ENCODE measurements at places on chromosomes 11 and 22.

DNA sequence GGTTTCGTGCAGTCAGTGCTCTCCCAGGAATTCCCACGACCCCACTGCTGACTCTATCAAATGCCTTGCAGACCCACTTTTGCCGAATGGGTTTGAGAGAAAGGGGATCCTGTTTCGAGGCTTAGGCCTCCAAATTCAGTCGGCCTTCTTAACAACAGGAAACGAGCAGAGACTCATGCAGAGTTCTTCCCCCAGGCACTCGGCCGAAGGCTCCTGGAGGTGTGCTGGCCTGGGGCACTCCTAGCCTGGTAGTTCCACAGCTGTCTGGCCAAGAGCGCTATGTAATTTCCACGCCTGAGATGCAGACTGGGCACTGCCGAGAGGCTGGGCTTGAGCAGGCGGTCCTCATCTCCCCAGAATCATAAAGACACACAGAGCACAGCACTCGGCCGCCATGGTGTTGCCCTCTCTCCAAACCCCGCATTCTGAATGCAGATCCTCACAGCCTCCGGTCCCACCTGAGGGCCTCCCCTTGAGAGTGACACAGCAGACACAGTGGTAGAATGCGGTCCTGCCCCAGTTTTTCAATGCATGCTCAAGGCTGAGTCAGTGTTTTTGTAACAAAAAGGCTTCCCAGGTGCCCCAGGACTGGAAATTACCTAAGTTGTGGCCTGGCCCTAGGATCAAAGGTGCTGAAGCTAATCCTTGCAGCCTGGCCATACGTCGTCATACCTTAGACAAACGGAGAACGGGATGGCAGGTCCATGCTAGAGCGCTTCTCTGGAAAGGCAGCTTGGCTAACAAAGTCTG, 30.2 kb upstream of the BID start:
- DNase-seq: no peak

DNA sequence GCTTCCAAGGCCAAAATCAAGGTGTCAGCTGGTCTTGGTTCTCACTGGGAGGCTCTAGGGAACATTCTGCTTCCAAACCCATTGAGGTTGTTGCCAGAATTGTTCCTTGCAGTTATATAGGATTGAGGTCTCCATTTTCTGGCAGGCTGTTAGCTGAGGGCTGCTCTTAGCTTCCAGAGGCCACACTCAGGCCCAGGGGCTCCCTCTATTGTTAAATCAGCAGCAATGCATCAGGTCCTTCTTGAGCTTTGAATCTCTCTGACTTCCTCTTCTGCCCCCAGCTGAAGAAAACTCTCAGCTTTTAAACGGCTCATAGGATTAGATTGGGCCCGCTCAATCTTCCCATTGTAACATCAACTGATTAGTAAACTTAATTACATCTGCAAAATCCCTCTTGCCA, 39.3 kb upstream of the BSX start:
- DNase-seq: no peak

- no peak for DNase-seq
Measured at GRCh38 chr11:90448256-90448655, 225.4 kb upstream of the CHORDC1 start.

GRCh38 chr11:117972044-117972443, 14.2 kb upstream of the IL10RA start:
- DNase-seq: no peak

DNA sequence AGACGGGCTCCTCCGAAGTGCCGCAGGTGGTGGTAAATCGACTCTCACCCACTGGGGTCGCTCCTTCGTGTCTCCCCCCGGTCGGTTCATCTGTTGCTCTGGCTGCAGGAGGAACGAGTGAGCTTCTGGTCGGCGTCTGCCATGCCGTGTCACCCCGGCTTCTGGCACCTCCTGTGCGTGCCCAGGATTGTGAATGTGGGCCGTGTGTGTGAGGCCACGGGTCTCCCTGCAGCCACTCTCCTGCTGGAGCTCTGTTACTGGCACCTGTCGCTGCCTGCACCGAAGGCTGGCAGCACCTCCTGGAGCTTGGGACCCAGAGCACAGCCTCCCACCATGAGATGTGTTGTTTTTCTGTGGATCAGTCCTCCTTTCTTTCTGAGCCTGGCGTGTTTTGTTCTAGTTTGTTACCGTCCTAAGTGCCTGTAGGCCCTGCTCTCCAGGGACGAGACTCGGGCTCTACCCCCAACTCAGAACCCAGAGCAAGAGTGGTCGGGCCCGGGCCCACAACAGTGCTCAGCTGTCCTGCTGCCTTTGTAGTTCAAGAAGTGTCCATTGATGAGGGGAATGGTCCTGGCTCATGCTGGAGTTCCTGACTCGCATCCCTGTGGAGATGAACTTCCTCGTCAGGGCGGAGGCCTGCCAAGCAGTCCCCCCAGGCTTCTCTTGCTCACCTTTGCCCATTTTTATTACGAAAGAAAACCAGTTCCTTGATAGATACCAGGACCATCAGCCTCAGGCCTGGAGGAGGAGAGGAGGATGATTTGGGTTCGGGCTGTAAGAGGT, 66.6 kb downstream of the MED15 start:
- no peak for DNase-seq

DNA sequence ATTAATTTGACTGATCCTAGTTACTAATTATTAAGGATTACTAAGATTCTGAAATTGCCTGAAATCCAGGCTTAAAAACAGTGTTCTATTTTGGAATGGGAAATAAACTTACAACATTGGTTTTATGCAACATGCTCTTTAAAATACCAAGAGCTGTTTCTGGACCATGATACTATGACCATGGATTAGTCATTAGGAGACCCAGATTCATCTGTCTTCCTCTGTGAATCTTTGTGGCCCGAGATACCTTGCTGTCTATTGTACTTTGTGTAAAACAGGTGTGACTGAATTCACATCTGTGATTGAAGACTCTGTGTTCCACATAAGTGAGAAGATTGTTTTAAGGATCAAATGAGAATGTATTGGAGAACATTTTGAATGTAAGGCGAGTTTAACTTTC, 98.8 kb downstream of the HSD17B12 start:
- DNase-seq: no peak

GRCh38 chr11:45606514-45607281, 58.7 kb downstream of the CHST1 start:
- DNase-seq: no peak

- DNase-seq: no peak
Measured at GRCh38 chr11:116465056-116465455, 307.7 kb downstream of the BUD13 start.

- DNase-seq: no peak
Measured at GRCh38 chr22:30047364-30047738, 32.9 kb upstream of the HORMAD2 start.

GRCh38 chr22:19127329-19128008, 3.6 kb upstream of the TSSK2 start:
- no peak for DNase-seq

- DNase-seq: no peak
Measured at GRCh38 chr11:26286472-26287066, 45.4 kb upstream of the ANO3 start.

- no peak for DNase-seq
Measured at GRCh38 chr11:123187248-123187647, 7.8 kb downstream of the CLMP start.

All from renal cortex interstitium (tissue), 15 donors.